Activated T-helper 1 cell treated with Interleukin-2 at 50 U/mL for 16 hours (primary cell): ENCODE measurements at places on chromosomes 12 and 14.
A peak's percentile ranks its signal among the peaks of the same experiment; 100 is the strongest.

- no peak for DNase-seq
Measured at GRCh38 chr12:42758806-42759205, 169.3 kb upstream of the PRICKLE1 start.

DNA sequence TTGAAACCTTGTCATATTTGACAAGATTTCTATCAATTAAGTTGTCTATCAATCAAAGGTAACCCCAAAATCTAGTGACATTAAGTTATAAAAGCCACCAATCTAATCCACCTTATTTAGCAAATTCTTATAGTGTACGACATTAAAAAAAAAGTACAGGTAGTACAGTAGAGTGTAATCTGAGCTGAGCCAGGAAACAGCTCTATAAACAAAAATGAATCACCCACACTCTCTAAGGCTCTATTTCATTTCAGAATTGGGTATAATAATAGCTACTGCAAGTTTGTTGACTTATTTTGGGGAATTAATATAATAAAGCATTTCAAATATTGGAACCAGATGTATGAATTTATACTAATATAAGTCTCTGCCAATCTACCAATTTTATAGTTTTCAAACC, 342.4 kb upstream of the FLRT2 start:
- no peak for DNase-seq

- no peak for DNase-seq
Measured at GRCh38 chr14:50773632-50774541, 57.1 kb downstream of the NIN start.

GRCh38 chr12:3792623-3793288, 39.8 kb upstream of the CRACR2A start:
- no peak for DNase-seq

DNA sequence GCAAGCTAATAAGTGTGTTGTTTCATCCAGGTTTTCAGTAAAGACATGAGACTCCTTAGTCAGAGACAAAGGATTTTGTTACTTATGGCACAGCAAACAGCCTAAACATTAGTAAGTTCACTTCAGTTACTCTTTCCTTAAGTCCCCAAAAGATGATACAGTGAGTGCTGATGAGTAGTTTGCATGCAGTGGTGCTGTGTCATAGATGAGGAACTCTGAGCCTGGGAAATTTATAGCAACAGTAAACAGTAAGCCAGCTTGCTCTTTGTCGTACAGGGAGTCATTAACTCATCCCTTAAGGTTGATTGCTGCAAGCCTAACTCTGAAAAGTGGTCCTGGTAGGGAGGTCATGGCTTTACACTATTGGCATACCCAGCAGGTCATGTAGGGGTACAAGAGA, 208.6 kb upstream of the OR4E1 start:
- no peak for DNase-seq

GRCh38 chr14:66087231-66087630, 398.9 kb upstream of the CCDC196 start:
- no peak for DNase-seq

GRCh38 chr12:57886542-57886941, 40.0 kb upstream of the CTDSP2 start:
- DNase-seq = no peak

DNA sequence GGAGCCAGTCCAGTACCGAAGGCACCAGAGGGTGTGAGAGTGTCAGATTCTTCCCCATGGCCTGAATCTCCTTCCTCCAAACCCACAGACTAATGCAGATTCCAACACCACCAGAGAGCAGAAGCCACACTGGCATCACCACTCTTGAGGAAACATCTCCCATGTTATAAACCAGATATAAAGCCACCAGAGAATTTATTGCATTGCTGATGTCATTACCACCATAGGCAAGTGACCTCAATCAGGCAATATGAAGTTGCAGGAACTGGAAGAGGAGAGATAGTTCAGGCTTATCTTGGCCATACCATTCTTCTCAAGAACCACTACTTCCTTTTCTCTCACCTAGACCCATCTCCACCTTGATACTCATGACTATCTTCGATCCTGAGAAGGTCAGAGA, 653.4 kb downstream of the TMEM121 start:
- no peak for DNase-seq

- DNase-seq = peak; percentile 50
Measured at GRCh38 chr12:111430433-111431353, 25.0 kb downstream of the SH2B3 start.

- no peak for DNase-seq
Measured at GRCh38 chr12:96064271-96064670, 28.9 kb upstream of the LTA4H start.

DNA sequence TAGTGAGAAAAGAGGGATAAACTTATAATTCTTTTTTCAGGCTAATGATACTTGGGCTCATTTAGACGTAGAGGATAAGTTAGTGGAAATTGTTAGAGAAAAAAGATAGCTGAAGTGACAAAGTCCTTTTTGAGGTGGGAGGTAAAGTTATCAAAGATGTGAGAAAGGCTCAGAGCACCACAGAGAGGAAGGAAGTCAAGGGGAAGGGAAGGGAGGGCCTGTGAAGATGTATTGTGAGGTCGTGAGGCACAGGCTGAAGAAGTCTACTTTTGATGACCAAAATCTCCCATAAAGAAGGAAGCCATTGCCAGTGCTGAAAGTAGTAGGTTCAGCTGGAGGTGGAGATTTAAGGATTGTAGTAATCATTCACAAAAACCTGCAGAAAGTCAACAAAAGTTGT, 19.4 kb upstream of the PTGDR start:
- no peak for DNase-seq

- no peak for DNase-seq
Measured at GRCh38 chr14:22547948-22548750, 40.9 kb downstream of the DAD1 start.

GRCh38 chr14:41298328-41298690, 308.4 kb upstream of the LRFN5 start:
- no peak for DNase-seq

- DNase-seq = no peak
Measured at GRCh38 chr12:67911789-67912188, 77.5 kb upstream of the IFNG-AS1 start.

DNA sequence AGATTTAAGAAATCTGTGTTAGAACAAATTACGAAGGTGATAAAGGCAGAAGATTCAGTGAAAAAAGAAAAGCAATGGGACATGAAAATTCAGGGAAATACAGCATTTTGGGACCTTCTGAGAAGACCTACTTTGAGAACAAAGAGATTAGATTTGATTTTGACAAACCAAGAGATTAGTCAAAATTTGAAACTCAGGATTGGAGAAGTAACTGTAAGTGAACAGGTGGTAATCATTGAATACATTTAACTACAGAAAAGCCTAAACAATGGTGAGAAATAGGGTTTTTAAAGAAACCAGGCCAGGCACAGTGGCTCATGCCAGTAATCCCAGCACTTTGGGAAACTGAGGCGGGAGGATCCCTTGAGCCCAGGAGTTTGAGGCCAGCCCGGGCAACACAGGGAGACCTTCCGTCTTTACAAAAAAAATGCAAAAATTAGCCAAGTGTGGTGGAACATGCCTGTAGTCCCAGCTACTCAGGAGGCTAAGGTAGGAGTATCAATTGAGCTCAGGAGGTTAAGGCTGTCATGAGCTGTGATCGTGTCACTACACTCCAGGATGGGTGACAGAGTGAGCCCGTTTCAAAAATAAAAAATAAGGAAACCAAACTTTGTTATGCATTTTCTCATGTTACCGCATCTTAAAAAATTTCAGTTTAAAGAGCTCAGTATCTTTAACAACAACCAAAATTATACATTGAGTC, 8.9 kb upstream of the SAV1 start:
- DNase-seq = no peak

- no peak for DNase-seq
Measured at GRCh38 chr14:99481745-99482099, 513 bp downstream of the CCNK start.

DNA sequence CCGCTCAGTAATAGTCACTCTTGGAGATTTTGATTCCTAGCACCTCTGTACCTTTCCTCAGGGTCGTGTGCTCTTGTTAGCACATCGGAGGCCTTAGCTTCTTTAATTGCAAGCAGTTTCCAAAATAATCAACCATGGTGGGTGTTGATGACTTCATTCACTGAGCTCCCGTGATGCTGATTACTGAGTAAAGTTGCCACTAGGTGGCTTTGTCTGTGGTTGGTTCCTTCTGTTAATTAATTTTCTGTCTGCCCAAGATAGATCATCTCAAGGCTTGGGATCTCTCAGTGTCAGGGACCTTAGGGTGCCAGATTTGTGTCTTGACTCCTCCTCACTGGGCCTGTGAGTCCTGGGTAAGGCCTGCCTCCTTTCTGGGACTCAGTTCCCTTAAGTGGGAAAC, 54.3 kb downstream of the PTPN11 start:
- no peak for DNase-seq

- no peak for DNase-seq
Measured at GRCh38 chr12:120762086-120762485, 36.5 kb downstream of the ACADS start.

DNA sequence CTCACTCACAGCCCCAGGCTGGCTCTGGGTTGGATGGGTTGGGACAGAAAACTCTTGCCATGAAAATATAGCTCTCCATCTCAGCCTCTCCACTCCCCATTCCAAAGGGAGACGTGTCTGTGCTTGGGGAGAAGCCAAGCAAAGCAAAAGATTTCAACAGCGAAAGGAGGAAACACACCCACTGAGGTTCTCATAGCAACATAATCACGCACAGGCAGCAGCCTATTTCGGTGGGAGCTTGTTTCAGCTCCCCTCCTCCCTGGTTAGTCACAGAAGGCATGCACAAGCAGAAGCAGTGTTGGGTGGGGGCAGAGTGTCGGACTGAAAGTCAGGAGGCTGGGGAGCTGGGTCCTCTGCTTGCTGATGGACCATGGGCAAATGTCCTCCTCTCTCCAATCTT, 1.9 kb upstream of the PRMT8 start:
- DNase-seq = no peak

DNA sequence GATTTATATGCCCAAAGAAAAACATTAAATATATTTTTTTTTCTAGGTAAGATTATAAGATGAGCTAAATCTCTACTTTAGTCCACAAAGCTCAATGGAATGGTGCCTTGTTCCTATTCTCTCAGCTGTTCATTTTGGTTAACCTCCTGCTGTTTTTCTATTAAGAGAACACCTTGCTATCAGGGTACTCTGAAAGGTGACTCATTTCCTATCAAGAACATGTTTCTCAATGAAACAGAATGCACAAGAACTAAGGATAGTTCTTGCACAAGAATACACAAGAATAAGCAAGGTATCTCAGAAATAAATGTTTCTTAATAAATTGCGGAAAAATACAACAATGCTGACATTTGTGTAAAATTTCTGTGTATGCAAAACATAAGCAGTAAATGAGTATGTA, 14.1 kb downstream of the ABCD2 start:
- DNase-seq = no peak

- no peak for DNase-seq
Measured at GRCh38 chr12:29792132-29792531, 8.4 kb upstream of the TMTC1 start.
